ENCODE measurements at places on chromosomes 5 and 9.

DNA sequence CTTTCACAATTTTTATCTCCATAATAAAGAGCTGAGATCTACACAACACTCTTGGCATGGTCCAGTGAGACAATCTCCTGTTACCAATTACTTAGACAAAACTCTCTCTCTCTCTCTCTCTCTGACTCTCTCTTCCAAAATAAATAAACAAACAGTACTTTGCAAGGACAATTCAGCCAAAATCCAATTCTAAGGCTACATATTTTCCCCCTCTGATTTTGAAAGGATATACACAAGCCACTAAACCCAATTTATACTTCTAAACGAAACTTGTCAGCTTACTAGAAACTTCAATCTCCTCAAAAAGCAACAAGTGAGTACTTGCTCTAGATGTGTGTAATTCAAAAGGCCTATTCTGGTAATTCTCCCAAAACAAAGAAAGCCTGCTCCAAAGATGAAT, 26.3 kb upstream of the TNPO1 start:
- no peak for DNase-seq

DNA sequence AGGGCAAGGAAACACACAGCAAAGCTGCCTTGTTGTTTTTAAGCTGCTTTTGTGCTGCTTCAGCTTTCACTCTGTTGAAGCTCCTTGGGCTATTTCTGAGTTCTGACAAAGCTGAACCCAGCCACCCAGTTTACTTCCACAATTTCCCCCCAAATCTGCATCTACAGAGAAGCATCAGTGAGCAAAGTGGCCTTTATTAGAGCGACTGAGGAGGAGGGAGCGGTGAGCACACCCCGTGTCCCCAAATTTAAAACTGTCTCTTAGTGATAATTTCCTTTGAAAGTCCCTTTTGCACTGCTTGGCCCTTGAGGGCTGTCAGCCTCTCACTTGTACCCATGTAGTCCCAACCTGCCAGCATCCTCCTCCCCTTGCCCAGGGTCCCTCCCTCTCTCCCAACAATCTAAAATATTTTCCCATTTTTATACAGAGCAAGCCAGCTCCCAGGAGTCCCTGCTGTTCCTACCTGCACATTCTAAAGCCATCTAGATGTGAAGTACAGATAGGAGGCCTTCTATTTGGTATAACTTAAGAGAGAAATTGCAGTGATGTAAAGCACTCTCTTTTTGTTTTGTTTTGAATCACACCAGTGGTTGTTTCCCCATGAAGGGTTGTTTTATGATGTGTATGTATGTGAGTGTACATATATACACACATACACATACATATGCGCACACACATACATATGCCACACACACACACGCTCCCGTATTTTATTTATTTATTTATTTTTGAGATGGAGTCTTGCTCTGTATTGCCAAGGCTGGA, 313.5 kb downstream of the TLE4 start:
- no peak for DNase-seq

GRCh38 chr5:81195335-81195929, 37.7 kb upstream of the CKMT2 start:
- DNase-seq, result no peak

- DNase-seq, result no peak
Observed at GRCh38 chr9:136485049-136486045, 2.5 kb upstream of the SEC16A start.

DNA sequence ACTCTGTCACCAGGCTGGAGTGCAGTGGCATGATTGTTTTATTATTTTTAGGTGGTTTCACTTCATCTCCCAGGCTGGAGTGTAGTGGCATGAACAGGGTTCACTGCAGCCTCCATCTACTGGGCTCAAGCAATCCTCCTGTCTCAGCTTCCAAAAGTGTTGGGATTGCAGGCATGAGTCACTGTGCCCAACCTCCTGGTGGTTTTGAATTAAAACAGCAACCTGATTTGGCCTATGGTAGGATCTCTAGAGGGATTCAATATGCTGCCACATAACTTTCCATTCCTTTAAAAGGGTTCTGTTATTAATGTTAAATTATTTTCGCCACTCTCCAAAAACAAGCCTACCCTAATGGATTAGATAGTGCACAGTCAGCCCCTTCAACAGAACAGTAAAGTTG, 9.9 kb upstream of the HSPA4 start:
- no peak for DNase-seq

DNA sequence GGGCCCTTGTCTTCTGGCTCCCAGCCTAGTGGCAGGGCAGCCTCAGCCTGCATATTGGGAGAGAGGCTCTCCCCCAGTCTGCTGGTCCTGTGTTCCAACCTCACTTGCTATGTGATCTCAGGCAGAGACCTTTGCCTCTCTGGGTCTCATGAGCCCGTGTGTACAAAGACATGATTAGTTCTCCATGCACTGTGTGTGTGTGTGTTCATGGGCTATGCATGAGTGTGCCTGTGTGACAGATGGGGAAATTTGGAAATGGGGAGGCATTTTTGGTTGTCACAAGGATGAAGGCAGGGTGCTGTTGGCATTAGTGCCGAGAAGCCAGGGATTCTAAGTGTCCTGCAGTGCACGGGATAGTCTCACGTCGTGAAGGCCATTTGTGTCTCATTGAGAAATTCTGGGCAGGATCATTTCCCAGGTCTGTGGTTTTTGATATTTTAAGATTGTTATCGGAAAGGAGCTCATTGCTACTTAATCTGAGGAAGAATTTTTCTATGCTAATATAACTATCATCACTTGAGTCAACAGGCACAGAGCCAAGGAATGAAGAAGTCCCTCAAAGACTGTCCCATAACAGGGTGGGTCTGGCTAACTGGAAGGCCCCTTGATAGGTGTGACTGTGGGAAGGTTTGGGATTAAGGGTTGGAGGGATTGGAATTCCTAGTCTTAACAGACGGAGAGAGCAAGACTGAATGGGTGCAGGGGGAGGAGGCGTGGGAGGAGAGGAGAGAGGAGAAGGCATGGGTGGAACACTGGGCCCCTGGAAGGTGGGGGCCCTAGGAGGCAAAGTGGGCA, 168.5 kb downstream of the RGS3 start:
- DNase-seq, result no peak

GRCh38 chr5:54610197-54610944, 92.8 kb downstream of the SNX18 start:
- no peak for DNase-seq

DNA sequence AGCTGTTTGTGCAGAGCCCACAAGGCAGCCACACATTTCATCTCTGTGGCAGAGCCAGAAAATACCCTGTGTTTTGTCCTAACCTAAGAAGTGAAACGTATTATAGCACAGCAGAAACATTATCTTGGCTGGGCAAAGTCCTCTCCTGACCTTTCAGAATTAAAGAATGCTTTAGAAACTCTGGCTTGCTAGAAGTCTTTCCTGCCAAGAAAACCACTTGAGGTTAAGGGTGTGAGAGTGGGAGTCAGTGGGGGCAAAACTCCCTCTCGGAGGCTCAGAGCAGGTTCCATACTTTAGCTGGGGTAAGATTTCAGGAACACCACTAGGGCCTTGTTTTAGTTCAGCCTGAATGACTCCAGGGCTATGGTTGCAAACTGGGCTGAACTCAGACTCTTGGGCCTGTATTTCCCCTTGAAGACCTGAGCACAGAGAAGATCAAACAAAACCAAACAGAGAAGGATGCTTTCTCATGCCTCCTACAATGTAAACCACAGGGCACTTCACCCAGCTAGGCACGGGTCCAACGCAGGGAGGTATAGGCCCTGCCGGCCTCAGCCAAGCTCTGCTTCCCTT, 48.0 kb downstream of the ZNF366 start:
- DNase-seq, result no peak

DNA sequence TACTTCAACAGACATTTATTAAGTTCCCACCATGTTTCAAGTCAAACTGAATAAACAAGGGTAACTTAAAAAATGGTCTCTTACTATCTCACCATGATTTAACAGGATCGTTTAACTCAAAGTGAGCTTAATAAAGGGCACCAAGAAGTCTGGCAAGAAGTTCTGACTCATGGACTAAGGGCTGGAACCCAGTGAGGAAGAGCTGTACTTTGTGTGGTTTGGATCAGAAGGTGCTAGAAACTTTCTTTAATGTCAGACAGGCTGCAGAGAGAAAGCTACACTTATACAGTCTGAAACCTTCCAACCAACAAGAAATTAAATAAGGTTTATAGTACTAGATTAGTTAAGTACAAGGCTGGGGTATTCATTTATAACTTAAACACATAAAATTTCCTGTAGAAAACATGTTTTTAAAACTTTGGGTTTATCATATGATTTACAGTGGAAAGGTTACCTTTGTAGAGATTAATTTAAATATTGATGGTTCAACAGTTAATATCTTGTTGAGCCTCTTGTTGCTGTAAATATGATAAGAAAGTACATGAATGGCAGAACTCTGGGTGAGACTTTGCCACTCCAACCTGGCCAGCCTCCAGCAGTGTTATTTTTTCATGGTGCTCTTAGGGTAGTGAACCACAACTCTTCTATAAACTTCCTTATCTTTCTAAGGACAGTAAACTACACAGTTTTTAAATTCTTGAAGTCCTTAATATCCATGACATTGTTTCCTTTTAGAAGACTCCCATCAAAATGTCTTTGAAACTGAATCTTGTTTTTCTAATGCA, 162.8 kb downstream of the MAN2A1 start:
- DNase-seq, result no peak

- DNase-seq, result no peak
Observed at GRCh38 chr5:7794311-7794710, 56.6 kb downstream of the CFAP90 start.

DNA sequence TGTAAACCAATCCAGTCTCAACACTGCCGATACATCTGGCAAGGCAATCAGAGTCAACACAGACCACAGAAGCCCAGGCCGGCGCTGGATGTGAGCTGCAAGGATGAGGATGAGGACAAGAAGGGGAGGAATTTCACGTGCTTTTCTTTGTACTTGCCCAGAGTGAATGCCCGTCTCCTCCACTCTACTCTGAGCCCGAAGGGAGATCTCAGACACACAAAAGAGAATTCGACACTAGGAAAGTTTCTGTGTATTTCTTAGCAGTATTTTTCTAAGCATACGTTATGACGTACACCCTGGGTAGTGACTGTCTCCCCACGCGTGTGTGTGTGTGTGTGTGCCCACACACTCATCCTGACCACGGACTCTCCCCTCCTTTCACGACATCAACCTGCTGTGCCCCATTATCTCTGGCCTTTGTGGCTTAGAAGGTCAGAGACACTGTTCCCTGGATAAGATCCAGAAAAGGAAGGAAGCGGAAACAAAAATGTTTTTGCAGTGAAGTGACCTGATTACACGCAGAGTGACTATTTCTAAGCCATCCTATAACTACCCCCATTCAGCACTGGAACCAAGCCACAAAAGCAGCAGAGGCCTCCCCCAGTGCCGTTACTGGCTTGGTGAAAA, 227.3 kb upstream of the DAPK1 start:
- no peak for DNase-seq

DNA sequence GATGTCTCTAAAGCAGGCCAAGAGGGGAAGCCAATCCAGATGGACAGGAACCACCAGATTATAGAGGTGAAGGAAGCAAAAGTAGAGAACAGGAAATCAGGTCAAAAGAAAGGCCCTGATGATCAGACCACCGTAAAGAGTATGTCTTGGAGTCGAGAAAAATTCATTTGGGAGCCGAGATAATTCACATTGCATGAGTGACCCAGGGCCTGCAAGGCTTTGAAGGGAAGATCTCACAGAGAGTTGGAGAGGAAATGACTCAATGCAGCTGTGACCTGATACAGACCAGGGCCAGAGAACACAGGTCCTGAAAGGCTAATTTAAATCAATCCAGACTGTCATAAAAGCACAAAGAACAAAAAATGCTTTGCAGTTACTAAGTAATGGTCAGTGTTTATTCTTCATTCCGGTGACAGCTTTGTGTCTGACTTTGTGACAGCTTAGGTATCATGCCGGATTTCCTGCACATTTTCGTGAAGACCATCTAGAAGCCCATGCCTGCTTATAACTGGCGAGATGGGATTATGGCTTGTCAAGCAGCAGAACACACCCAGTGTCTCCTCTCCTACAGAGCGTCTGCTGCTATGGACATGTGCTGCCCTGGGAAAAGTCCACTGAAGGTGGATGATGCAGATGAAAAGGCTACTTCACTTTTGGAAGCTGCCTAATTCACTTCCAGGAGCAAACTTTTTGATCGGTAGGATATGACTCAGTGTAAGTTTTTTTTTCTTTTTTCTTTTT, 5.8 kb upstream of the ACTBL2 start:
- DNase-seq, result no peak

DNA sequence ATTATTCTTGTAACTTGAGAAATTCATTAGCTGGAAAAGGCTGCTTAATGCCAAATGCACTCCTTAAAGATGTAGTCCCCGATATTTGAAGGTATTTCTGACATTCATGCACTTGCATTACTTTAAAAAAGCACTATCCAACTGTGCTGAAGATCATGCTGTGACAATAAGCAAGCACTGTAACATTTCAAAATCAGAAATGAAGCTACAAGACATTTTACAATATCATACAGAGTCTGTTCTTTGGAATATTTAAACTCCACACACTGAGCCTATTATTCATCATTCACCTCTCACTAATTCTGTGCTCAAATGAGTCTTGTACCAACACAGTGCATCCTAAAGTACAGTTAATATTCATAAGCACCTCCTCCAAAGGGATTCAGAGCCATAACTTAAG, 413.2 kb downstream of the CETN3 start:
- no peak for DNase-seq

- DNase-seq, result no peak
Observed at GRCh38 chr5:56039985-56040384, 45.2 kb upstream of the IL6ST start.

DNA sequence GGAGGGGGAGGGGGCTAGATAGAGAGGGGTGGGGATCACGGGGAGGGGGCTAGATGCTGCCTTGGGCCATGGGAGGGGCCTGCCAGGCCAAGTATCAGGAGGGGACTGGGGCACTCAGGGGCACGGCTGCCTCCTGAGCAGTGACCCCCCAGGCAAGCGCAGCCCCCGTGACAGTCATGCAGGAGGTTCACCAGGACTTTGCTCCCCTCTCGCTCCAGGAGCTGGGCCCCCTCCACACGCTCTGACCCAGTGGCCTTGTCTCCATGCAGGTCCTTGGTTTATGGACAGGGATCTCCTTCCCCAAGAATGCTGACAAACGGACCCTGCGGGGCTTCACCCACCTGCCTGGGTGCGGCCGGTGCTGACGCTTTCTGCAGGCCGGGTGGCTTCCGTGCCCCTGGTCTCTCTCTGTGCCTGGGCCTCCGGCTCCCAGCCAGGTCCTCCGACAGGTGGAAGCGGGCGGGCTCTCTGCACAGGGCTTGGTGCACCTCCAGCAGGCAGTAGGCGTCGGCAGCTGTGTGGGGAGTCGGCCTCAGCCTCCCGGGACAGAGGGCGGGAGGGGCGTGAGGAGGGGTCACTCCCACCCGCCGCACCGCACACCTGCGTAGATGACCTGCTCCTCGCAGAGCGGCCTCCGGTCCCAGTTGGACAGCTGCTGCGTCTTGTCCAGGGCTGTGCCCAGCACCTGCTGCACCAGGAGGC, 46.8 kb upstream of the NRARP start:
- DNase-seq, result no peak

Measured in cerebellar nuclear complex (tissue), 1 donor.